ENCODE measurements at places on chromosomes 11 and 22. TPM values are rescaled to one million over a fixed set of nuclear protein-coding genes. Genes with fewer than 3 reads are reported as not detected.
A peak's percentile ranks its signal among the peaks of the same experiment; 100 is the strongest.

The TMEM225 gene
- not detected for total RNA-seq

GRCh38 chr11:109512680-109513079 lies 90.7 kb downstream of the C11orf87 start:
- no peaks in the 10 kb centered on the region for H3K27me3 ChIP-seq
- DNase-seq, result no peak
- H3K27ac ChIP-seq, result no peak overlapping the region
- H3K4me1 ChIP-seq, result no peaks in the 10 kb centered on the region

DNA sequence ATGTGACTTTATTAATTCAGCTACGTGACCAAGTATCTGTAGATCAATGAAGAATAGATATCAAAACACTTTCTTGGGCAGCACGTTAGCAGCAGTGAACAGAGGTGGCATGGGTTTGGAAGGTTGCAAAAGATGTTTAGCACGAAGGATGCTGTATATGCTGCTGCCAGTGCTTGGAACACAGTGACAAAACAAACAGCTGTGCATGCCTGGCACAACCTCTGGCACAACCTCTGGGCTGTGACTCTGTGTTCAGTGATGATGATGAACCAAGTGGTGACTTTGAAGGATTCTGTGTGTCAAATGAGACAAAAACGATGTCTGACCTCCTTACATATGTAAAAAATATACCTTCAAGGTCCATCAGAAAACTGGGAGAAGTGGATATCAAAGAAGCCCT lies 104.7 kb downstream of the TBC1D22A start:
- H3K27me3 ChIP-seq, result no peaks in the 10 kb centered on the region
- DNase-seq, result no peak
- peaks cover 59% of the 10 kb centered on the region for H3K36me3 ChIP-seq
- no peaks in the 10 kb centered on the region for H3K4me1 ChIP-seq
- H3K4me3 ChIP-seq, result no peak overlapping the region

- no peak overlapping the region for H3K27ac ChIP-seq
- DNase-seq, result peak; percentile 23
- H3K4me1 ChIP-seq, result no peaks in the 10 kb centered on the region
These were observed 69.2 kb upstream of the INCENP start for GRCh38 chr11:62054484-62055121.

DNA sequence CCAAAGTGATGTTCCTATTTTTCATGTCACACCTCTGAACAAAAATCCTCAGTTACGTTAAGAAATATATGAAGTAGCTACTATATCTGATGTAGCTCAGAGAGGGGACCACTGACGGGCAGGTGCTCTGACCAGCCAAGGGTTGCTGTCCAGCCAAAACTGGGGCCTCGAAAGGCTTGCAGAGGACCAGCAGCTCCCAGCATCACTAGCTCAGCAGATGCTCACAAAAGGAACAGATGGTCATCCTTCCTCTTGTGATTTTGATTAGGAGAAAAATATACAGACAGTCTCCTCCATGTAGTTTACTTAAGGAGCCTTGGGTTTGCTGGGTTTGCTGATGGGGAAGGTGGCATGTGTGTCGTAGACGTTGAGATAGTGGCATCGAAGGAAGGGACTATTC lies 374.6 kb upstream of the B3GAT1 start:
- peaks cover 5% of the 10 kb centered on the region for H3K27me3 ChIP-seq
- DNase-seq, result no peak
- no peak overlapping the region for H3K27ac ChIP-seq

GRCh38 chr11:124796312-124796711 lies 3.9 kb downstream of the MSANTD2 start:
- H3K27ac ChIP-seq, result no peak overlapping the region
- DNase-seq, result no peak
- H3K27me3 ChIP-seq, result no peaks in the 10 kb centered on the region
- H3K36me3 ChIP-seq, result no peaks in the 10 kb centered on the region
